BE2C (cell line): ENCODE measurements at places on chromosomes 6 and 20.

DNA sequence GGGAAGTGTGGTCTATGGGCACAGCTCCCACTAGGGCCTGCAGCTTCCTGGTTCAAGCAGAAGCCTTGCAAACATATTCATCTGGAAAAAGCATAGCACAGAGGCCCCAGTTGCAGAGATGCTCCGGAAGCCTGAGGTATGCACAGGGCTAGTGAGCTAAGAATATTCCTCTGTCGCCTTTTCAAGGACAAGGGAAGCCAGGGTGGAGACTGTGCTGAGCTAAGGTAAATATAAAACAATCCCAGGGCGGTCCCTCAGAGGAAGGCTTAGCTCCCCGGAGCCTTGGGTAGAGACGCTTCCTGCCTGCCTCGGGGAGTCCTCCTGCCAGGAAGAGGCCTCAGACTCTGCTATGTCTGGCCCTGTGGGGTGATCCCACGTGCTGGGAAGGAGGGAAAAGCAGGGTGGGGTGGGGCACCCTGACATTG, 134.8 kb upstream of the FOXA2 start:
- no peak for DNase-seq

- no peak for DNase-seq
These were observed 179.1 kb downstream of the ARID1B start for GRCh38 chr6:156956286-156956685.

DNA sequence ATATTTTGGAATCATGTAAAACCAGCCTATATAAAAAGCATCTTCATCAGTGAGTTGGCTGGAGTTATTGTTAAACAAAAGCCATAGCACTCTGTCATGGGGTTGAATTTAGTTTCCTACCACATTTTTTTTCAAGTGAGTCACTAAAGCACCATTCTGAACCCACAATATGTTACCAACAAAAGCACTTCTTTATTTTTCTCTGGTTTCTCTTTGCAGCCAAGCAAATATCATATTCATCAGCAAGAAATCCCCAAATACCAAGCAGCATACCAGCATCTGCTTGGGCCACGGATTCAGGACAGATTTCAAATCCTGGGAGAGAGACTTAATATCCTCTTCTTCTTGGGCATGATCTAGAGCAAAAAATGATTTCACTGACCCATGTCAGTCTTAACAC, 441.4 kb downstream of the BCKDHB start:
- no peak for DNase-seq

GRCh38 chr6:52495922-52496321, 75.8 kb downstream of the EFHC1 start:
- DNase-seq, result no peak

GRCh38 chr6:111011360-111012142, 29.7 kb downstream of the RPF2 start:
- no peak for DNase-seq

DNA sequence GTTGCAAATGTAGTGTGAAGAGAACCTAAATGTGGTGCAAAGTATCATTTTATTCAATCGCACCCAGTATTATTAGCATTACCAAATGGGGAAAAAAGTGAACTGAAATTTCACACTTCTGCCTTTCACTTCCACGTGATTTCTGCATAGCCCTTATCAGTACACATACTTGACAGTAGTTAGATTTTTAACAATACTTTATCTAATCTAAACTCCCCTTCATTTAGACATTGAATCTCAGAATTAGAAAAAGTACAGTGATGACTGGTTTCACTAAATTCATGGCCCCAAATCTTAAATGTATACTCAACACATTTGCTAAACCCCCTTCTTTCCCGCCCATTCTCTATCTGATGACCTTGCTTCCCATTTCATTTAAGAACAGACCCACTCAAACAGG, 14.3 kb downstream of the STX7 start:
- no peak for DNase-seq

GRCh38 chr6:167441715-167442206, 116.9 kb downstream of the TTLL2 start:
- no peak for DNase-seq

GRCh38 chr6:2543321-2543720, 207.4 kb downstream of the MYLK4 start:
- no peak for DNase-seq

DNA sequence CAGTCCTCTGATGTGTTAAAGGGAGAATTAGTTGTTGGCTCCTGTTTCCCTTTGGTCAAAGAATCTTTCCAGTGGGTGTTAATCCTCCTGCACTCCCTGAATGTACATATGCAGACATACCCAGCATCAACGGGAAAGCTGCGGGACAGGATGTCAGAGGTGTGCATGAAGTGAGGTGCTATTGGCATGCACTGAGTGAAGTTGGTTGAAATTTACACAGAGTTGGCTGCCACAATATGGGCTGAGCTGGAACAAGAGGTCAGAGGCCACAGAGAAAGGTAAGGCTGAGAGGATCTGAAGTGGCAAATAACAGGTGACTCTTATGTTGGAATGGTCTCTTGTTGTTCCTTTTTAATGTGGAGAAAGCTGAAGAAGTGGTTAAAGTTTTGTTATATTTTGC, 82.7 kb upstream of the AKIRIN2 start:
- DNase-seq, result no peak

- no peak for DNase-seq
These were observed 379.3 kb downstream of the CD109 start for GRCh38 chr6:74075323-74075722.

DNA sequence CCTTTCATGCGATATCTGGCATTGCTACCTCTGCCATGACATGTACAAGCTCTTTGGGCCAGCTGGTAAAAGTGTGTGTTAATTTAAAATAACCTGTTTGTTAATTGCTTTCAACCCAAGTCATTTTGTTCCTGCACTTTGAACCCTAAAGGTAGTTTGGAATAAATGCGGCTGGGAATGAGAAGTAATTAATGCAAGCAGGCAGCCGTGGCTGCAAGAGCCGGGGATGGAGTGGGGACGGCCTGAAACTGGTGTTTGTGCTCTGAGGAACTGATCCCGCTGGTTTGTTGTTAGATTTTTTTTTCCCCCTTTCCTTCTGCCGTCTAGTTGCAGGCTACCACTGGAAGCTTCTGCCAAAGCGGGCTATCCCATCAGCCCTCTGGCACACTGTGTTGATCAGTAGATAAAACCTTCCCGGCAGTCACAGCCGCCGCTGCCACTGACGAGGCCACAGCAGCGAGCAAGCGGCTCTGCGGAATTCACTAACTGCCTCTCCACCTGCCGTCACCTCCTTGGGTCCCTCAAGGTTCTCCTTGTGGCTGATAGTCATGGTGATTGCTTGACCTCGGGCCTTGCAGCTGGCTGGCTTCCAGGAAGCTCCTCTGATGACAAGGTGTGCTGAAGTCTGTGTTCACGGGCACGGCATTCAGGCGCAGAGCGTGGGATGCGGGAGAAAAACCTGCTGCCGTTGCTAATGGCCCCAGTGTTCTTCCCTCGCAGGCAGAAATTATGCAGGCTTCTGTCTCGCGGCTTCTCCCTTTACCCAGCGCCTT, 315.9 kb downstream of the TFAP2A start:
- peak; percentile 65 for DNase-seq

- DNase-seq, result no peak
These were observed 63.1 kb downstream of the CDS2 start for GRCh38 chr20:5189917-5190316.

- no peak for DNase-seq
These were observed 446.7 kb downstream of the GJA1 start for GRCh38 chr6:121881974-121882667.

GRCh38 chr20:63122626-63123025, 93.3 kb downstream of the YTHDF1 start:
- DNase-seq, result no peak

- DNase-seq, result no peak
These were observed 111.3 kb downstream of the LRRC1 start for GRCh38 chr6:53906103-53906502.

DNA sequence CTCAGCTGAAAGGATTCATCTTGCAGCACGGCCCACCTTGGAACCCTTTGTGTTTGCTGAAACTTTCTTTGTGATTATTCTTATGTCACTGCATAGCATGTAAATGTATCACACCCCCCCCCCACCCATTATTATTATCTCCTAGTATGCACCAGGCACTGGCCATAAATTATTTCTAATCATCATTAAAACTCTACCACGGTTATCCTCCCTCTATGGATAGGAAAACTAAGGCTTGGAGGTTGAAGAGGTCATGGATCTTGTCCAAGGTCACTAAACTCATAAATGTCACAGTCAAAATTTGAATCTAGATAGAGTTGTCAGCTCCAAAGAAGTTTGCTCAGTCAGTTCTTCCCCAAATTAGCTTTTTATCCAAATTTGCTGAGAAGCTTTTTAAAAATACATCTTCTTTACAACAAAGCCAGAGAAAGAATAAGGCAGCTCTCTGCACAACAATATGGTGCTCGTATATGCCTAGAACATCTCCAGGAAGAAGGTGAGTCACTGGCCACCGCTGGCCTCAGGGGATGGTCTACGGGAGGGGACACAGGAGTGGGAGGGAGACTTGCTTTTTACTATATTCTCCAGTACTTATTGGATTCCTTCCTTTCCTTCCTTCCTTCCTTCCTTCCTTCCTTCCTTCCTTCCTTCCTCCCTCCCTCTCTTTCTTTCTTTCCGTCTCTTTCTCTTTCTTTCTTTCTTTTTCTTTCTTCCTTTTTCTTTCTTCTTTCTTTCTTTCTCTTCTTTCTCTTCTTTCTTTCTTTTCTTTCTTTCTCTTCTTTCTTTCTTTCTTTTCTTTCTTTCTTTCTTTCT, 134.5 kb downstream of the VEGFA start:
- DNase-seq, result no peak

- no peak for DNase-seq
These were observed 370.3 kb downstream of the CD109 start for GRCh38 chr6:74066168-74066871.

GRCh38 chr20:60802676-60803075, 449.4 kb upstream of the CDH4 start:
- no peak for DNase-seq

DNA sequence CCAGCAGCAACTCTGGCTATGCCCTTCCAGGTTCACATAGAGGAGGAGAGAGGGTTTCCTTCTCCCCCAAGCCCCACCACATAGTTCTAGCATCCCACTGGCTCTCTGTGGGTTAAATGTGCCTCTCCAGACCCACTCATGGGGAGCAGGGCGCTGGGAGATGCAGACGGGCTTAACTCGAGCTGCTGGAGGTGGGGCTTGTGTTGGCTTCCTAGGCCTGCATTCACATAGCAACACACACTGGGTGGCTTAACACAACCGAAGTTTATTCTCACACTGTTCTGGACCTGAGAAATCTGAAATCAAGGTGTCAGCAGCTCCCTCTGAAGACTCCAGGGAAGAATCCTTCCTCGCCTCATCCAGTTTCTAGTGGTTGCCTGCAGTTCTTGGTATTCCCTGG, 33.6 kb downstream of the SLC2A10 start:
- DNase-seq, result no peak

DNA sequence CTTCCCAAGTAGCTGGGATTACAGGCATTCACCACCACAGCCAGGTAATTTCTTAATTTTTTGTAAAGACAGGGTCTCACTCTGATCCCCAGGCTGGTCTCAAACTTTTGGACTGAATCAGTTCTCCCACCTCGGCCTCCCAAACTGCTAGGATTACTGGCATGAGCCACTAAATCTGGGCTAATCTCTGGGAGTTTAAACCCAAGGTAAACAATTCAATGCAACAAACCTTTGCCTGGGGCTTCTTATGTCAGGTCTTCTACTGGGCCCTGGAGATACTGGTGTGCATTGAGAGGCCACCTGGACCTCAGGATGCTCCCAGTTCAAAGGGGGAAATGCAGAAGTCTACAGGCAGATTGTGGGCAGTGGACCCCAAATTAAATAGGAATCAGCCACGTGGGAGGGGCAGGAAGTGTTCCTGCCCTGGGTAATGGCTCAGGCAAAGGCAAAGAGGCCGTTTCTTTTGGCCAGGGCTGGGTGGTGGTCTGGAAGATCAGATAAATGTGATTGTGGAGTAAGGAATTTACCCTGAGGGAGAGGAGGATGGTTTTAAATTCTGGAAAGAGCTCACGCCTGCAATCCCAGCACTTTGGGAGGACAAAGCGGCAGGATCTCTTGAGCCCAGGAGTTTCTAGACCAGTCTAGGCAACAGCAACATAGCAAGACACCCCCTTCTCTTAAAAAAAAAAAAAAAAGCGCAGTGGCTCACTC, 1.3 kb upstream of the MYBL2 start:
- DNase-seq, result no peak

DNA sequence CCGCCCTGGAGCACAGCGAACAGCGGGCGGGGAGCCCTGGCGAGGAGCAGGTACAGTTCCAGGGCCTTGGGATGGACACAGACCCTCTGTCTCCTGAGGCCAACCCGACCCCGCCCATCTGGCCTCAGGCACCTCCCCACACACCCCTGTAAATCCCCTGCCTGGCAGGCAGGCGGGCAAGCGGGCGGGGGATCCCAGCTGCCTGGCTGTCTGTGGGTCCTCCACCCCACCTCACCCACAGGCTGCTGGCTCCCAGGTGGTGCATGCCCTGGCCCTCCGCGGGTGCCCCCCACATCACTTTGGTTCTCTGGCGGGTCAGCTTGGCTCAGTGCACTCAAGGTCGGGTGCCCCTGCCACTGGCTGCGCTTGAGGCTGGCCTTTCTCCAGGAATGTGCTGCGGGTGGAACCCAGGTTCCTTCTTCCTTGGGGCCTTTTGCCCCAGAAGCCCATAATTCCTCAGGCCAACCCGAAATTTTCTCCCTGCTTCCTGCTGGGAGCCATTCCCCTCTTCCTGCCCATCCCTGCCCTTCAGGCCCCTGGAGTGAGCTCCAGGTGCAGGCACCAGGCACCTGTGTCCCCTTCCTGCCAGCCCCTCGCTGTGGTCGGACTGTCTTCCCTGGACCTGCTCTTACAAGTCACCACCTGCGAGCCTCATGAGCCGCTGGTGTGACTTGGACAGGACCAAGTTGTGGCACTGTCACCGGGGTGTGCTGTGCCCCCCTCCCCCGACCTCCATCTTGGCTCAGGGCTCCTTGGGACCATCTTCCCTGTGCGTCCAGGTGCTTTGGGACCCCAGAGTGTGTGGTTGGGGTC, 5.3 kb upstream of the TNFRSF6B start:
- no peak for DNase-seq

- DNase-seq, result no peak
These were observed 26.7 kb downstream of the SERPINB9 start for GRCh38 chr6:2876210-2877056.

- DNase-seq, result no peak
These were observed 355 bp upstream of the BMP2 start for GRCh38 chr20:6767126-6767535.

DNA sequence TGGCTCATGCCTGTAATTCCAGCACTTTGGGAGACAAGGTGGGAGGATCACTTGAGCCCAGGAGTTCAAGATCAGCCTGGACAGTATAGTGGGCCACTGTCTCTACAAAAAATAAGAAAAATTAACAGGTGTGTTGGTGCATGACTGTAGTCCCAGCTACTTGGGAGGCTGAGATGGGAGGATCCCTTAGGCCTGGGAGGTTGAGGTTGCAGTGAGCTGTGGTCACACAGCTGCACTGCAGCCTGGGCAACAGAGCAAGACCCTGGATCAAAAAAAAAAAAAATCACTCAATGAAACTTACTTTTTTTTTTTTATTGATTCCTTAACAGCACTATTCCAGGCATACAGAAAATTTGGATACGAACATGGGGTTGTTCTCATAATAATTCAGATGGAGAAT, 14.0 kb downstream of the CDKAL1 start:
- no peak for DNase-seq

GRCh38 chr6:46160102-46160501, 10.7 kb downstream of the ENPP5 start:
- no peak for DNase-seq

GRCh38 chr6:1610497-1611321, 994 bp downstream of the FOXC1 start:
- peak; percentile 41 for DNase-seq
